Naive B cell (primary cell): ENCODE measurements at places on chromosomes 5 and 9. TPM values are rescaled to one million over a fixed set of nuclear protein-coding genes. Genes with fewer than 3 reads are reported as not detected.

IL17B gene
- not detected for polyA plus RNA-seq

GRCh38 chr5:146633323-146633764 lies 117.4 kb upstream of the GPR151 start:
- H3K27ac ChIP-seq: no peak overlapping the region
- H3K4me3 ChIP-seq: no peak overlapping the region
- no peak for DNase-seq
- H3K36me3 ChIP-seq: no peaks in the 10 kb centered on the region
- peaks cover 15% of the 10 kb centered on the region for H3K27me3 ChIP-seq

FOXD4L3 gene
- polyA plus RNA-seq: not detected

GRCh38 chr9:37678789-37679273 lies 28.1 kb downstream of the FRMPD1 start:
- H3K4me1 ChIP-seq: no peaks in the 10 kb centered on the region
- H3K27ac ChIP-seq: no peak overlapping the region
- H3K27me3 ChIP-seq: peaks cover 23% of the 10 kb centered on the region
- no peak for DNase-seq
